ENCODE measurements at places on chromosomes 7 and 10.

- no peak for DNase-seq
These were observed 38.7 kb upstream of the ZNF32 start for GRCh38 chr10:43687373-43687772.

DNA sequence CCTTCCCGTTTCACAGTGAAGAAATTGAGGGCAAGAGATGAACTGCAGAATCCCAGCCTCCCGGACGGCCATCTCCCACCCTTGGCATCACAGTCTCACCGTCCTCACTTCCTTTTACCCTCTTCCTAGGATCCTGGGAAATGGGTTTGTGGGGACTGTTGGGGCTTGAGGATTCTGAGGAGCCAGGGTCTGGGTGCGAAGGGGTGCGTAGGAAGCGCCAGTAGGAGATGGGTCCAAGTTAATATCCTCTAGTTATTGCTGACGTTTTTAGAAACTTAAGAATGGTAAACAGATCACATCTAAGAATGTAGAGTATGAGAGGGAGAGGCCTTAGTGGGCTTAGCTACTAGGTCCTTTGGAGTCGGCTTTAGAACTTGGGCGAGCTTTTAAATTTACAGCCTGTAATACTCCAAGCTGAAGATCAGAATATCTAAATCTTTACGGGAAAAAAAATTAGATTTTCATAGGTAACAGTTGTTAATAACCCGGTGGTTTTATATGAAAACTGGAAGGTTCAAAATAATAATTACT is 696 bp downstream of the MALSU1 start:
- DNase-seq: peak; percentile 40

GRCh38 chr10:109696462-109696861 is 226.8 kb downstream of the XPNPEP1 start:
- DNase-seq: no peak

- DNase-seq: no peak
These were observed 144.1 kb downstream of the TMEM178B start for GRCh38 chr7:141217938-141218337.

- no peak for DNase-seq
These were observed 133.7 kb upstream of the CDK1 start for GRCh38 chr10:60644436-60645130.

- DNase-seq: no peak
These were observed 380.9 kb downstream of the PARD3 start for GRCh38 chr10:34434119-34434594.

Measured in Kasumi-1 (cell line).